Activated T-helper 1 cell treated with anti-CD3 and anti-CD28 coated beads, Interleukin-2, amount 50 U/mL, for 16 hours (primary cell): ENCODE measurements at places on chromosomes 11 and 22.

- DNase-seq, result no peak
These were observed 36.2 kb downstream of the FZD4 start for GRCh38 chr11:86918973-86919372.

- DNase-seq, result no peak
These were observed 161.8 kb upstream of the GRIA4 start for GRCh38 chr11:105447936-105448702.

GRCh38 chr11:113697756-113698407 is 8.2 kb downstream of the TMPRSS5 start:
- no peak for DNase-seq

GRCh38 chr11:6586434-6587359 is 16.7 kb downstream of the RRP8 start:
- no peak for DNase-seq

DNA sequence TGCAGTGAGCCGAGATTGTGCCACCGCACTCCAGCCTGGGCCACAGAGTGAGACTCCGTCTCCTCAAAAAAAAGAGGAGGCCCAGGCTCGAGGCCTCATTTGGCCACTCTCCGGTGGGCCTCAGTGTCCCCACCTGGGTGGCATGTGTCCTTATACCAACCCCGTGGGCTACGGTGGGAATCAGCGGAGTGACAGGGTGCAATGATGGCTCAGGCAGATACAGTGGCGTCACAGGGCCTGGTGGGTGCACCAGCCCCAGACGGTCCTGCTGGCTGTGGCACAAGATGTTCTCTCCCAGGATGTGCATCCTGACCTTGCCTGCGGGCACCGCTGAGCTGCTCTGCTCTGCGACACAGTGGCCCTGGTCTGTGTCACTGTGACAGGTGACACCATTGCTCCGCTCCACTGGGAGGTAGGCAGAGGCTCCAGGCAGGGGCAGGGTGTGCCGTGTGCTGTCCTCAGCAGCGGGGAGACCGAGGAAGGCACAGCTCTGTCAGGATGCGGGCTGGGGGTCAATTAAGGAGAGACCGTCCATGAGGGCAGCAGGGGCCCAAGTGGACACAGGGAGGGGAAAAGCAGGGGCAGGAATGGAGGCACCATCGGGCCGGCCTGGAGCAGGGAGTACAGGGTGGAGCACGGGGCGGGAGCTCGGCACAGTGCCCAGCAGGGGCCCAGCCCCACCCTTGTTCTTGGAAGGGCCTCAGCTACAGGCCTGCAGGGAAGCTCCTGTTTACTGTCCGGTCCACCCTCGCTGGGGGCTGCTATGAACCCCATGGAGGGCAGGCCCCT is 21.7 kb upstream of the TH start:
- DNase-seq, result no peak

GRCh38 chr22:47194476-47195155 is 432.2 kb downstream of the TBC1D22A start:
- no peak for DNase-seq

- no peak for DNase-seq
These were observed 38.3 kb downstream of the PIK3IP1 start for GRCh38 chr22:31253949-31254348.

DNA sequence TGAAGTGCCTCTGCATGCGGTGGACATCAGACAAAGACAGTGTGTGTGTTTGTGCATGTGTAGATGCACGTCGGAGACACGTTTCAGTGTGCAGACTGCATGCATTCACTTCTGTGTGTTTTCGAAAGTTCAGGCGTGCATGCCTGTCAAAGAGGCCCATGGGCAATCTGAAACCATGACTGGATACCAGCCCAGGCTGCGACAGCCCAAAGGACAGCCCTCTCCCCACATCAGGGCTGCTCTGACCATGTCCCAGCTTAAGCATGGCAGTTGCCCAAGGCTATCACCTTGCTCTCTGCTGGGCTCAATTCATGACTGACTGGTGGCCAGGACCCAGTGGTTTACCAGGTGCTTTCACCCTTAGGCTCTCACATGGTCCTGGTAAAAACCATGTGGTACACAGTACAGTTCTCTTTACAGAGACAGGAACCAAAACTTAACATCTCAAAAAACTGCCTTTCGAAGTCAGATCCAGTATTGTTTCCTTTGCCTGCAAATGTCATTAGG is 423.7 kb upstream of the CADM1 start:
- no peak for DNase-seq

DNA sequence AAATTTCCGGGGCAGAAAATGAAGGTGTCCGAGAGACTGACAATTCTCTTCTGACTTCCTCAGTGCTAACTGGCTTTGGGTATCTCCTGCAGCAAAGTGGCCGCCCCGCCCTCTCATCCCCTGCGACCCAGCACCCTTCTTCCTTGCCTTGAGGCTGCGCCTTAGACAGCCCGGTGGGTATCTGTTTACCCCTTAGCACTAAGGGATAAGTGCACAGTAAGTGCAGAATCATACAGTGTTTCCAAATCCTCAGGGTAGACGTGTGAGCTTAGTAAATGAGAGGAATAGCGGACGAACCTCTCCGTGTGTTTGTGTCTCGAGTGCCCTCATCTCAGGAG is 368 bp upstream of the CHORDC1 start:
- no peak for DNase-seq

DNA sequence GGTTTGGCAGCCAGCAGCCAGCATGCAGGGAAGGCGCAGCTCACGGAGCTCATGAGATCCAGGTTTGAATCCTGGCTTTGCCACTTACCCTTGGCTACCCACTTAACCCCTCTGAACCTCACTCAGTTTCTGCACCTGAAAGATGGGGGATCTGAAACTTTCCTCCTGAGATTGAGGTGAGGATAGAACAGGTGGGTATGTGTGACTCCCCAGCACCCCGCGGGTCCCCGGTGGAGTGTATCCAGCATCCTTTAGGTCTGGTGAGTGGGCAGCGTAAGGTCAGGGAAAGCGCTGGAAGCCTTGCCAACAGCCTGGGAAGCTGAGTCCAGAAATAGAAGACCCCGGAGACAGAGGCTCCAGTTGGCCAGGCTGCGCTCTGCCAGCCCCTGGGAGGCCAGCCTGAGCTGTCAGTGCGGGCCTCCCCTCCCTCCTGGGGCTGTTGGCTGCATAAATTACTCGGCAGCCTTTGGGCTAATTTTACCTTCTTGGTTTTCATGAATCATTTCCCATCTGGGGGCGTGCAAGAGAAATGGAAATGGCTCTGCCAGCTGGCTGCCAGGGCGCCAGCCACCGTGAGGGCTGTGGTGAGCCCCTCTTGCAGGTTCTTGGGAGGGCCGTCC is 17.6 kb downstream of the PRDM11 start:
- no peak for DNase-seq

GRCh38 chr11:13013054-13013488 is 4.0 kb downstream of the RASSF10 start:
- DNase-seq, result no peak

- no peak for DNase-seq
These were observed 46.8 kb downstream of the PKNOX2 start for GRCh38 chr11:125211191-125211947.

DNA sequence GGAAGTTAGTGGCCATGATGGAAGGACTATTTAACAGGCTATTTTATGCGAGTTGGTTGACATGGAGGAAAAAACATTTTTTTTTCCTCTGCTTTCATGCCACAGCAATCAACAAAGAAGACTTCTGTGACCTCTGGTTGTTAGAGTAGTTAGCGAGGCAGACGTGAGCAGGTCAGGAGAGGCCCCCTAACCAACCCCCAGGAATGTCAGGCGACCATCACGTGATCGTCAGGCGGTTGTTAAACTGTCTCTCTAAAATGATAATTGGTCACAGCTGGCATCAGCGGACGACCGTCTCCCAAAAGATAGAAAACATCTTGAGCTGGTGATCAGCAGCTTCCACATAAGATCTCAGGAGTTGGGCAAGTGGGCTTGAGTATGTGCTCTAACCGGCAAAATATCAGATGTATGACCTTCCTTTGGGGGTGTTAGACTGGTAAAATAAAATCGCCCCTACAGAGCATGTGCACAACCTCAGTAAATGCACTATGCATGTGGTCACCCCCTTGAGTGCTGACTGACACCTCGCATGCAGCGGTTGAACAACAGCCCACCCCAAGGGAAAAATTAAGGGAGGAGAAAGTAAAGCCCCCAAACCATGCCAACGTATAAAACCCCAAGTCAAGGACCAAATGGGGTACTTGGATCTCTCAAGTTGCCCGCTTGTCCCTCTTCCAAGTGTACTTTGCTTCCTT is 20.9 kb upstream of the NARS2 start:
- no peak for DNase-seq

GRCh38 chr22:22478470-22478869 is 30.1 kb downstream of the ZNF280B start:
- DNase-seq, result no peak

DNA sequence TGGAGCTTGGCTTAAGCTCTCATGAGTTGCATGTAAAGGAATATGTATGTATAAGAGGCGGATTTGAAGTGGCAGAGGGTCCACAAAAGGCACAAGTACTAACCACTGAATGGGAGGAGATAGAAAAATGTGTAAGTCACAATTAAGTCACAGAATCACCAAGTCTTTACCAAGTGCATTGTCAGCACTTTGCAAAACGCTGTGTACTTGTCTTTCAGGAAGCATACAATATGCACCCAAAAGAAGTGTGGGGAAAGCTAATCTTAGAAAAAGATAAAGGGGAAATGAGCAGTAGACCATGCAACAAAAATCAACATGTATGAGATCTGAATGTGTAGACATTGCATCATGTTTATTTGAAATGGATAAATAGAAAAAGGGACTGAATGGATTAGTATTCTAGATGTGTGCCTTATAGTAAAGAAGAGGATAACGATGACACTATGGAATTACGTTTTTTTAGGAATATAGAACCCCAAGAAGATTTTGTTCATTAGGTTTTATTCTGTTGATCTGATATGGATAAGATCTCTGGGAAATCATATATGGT is 4.5 kb downstream of the CNTF start:
- no peak for DNase-seq

DNA sequence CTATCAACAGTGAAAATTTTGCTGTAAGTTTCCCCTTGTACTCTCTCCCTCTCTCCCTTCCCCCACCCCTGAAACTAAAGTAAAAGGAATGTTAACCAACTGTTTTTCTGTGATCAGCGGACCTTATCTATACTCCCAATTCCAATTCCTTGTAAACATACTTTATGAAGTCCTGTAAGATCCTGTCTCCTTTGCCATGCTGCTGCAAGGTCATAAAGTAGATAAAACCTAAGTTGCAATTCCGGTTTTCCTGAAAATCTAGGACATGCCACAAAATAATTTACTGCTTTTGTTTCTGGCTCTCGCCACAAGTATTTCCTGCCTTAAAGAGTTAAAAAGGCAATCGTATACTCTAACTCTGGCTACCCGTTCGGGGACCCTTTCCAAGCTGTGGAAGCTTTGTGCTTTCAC is 1469.0 kb downstream of the LRRC4C start:
- no peak for DNase-seq
